Neuronal stem cell (in vitro differentiated cells): ENCODE measurements at places on chromosomes 7 and 10.

DNA sequence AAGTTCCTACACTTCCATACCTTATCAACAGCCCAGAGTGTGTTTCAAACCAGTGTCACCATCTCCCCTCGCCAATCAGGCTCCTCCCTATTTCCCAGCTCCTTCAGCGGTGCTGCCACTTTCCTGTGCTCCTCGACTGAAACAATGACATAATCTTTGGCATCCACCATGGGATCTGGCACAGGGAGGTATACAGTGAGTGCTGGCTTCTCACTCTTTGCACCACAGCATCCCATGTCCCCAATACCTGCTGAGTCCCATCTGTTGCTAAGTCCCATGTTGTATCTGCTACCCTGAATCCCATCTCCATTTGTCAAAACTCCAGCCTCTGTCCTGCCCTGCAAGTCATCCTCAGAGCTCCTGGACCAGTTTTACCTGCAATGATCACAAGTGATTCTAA lies 15.4 kb downstream of the PAXIP1 start:
- no peak overlapping the region for H3K4me3 ChIP-seq
- no peaks in the 10 kb centered on the region for H3K4me1 ChIP-seq
- no peak for DNase-seq

DNA sequence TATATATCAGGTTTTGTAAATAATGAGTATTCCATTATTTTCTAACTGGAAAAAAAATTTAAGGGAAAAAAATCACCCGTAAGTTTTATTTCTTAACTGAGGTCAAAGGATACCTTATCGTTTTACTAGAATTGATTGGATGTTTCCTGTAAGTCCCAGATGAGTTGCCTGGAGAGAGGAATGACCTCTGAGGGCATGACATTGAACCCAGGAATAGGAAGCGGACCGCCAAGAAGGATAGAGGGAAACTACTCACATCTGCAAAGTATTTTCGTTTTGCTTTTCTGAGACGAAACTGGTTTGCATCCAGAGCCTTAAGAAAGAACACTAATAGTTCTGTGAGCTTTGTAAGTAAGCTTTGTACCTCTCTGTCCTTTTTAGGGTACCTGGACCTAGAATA lies 17.4 kb downstream of the RABGEF1 start:
- no peaks in the 10 kb centered on the region for H3K36me3 ChIP-seq
- H3K27me3 ChIP-seq, result no peaks in the 10 kb centered on the region
- no peak overlapping the region for H3K27ac ChIP-seq
- H3K4me3 ChIP-seq, result no peak overlapping the region
- no peak for DNase-seq

- H3K36me3 ChIP-seq, result peaks cover 26% of the 10 kb centered on the region
- no peak overlapping the region for H3K4me3 ChIP-seq
- peaks cover 18% of the 10 kb centered on the region for H3K4me1 ChIP-seq
- H3K27ac ChIP-seq, result no peak overlapping the region
- DNase-seq, result no peak
- no peaks in the 10 kb centered on the region for H3K27me3 ChIP-seq
Observed at GRCh38 chr7:44769776-44770294, 21.2 kb downstream of the ZMIZ2 start.

- no peak overlapping the region for H3K4me3 ChIP-seq
- DNase-seq, result no peak
- no peak overlapping the region for H3K27ac ChIP-seq
- H3K27me3 ChIP-seq, result no peaks in the 10 kb centered on the region
- H3K4me1 ChIP-seq, result no peaks in the 10 kb centered on the region
Observed at GRCh38 chr7:44398511-44398911, 73.1 kb upstream of the CAMK2B start.

DNA sequence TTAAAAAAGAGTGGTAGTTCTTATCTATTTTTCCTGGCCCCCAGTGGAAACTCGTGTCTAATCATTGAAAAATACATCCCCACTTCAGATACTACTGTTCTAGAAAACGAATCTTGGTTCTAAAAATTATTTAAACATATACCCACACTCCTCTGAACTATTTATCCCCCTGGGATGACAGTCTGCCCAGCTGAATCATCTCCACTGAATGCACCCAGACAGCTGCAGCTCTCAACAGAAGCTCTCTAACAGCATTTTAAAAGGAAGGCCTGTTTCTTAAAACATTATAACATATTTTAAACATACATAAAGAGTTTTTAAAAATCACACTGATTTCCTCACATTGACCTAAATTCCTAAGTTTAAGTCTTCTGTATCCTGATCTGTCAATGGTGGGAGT lies 544.6 kb upstream of the PHF14 start:
- H3K4me3 ChIP-seq, result no peak overlapping the region
- no peak for DNase-seq
- no peak overlapping the region for H3K27ac ChIP-seq

DNA sequence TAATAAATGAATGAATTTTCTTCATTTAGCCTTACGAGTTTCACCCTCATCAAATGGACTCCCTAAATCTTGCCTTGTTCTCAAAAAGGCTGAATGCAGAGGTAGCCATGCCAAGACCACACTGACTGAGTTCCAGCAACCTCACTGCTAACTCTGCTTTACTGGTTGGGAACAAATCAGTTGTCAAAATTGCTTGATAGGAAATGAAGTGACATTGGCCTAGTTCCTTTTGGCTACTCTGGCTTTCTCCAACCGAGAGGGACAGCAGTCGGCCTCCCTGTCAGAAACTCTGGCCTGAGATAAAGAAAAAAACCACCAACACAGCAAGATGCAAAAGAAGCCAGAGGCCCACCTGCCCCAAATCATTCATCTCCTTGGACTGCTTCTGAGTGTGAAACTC lies 87.0 kb downstream of the PPP1R3C start:
- H3K4me3 ChIP-seq, result no peak overlapping the region
- no peaks in the 10 kb centered on the region for H3K4me1 ChIP-seq
- H3K36me3 ChIP-seq, result no peaks in the 10 kb centered on the region

- no peak overlapping the region for H3K4me3 ChIP-seq
- peaks cover 7% of the 10 kb centered on the region for H3K4me1 ChIP-seq
- DNase-seq, result no peak
- H3K36me3 ChIP-seq, result peaks cover 73% of the 10 kb centered on the region
Observed at GRCh38 chr7:20348125-20348807, 17.6 kb downstream of the ITGB8 start.

DNA sequence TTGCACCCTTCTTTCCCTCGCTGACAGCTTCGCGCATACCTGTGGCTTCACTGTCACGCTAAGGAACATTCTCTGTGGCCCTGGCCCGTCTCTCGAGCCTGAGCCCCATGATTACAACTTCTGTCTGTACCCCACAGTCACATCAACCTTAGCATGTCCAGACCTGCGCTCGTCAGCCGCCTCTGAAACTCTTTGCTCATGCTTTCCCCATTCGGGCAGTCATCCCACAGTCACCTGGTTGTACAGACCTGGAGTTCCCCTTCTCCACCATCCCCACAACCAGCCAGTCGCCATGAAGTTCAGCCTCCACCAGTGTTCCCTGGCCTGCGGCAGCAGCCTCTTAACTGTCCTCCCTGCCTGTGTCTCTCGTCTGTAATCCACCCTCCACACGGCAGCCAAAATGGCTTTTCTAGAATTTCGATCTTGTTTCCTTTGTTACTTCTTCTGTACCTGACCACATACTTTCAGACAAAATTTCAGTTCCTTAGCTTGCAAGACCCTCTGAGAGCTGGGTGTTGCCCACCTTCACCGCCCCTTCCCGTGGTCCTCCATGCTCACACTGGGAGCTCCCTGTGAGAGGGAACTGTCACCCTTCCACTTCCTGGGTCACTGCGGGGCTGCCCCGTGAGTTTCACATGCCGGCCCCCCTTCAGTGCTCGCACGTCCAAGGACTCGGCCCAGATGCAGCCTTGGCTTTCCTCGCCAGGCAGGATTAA lies 229.2 kb downstream of the CELF2 start:
- no peaks in the 10 kb centered on the region for H3K27me3 ChIP-seq
- peaks cover 9% of the 10 kb centered on the region for H3K4me1 ChIP-seq
- no peak overlapping the region for H3K27ac ChIP-seq
- no peak for DNase-seq
- H3K36me3 ChIP-seq, result no peaks in the 10 kb centered on the region
- no peak overlapping the region for H3K4me3 ChIP-seq

DNA sequence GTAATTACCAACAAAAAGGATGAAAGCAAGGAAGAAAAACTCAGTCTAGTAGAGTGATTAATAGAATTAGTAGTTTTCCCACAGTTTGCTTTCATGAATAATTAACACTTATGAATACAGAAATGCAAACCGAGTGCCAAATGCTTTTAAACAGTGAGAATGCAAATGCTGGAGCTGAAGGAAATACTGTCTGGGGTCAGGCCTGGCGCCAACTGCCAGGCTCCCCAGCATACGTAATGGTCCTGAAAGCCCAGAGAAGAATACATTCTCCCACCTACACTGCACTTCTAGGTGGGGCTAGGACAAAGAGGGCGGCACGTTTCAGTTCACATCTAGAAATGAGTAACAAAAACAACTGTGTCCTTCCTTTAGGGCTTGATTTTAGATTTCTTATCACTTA lies 30.0 kb downstream of the GLUD1 start:
- H3K27me3 ChIP-seq, result no peaks in the 10 kb centered on the region
- H3K27ac ChIP-seq, result no peak overlapping the region
- no peak for DNase-seq
- H3K4me3 ChIP-seq, result no peak overlapping the region

GRCh38 chr10:14858338-14858960 lies 20.2 kb upstream of the SUV39H2 start:
- peaks cover 77% of the 10 kb centered on the region for H3K36me3 ChIP-seq
- no peak overlapping the region for H3K27ac ChIP-seq
- no peak overlapping the region for H3K4me3 ChIP-seq
- no peaks in the 10 kb centered on the region for H3K27me3 ChIP-seq
- no peaks in the 10 kb centered on the region for H3K4me1 ChIP-seq

GRCh38 chr7:131950758-131951157 lies 394.3 kb upstream of the PODXL start:
- peaks cover 2% of the 10 kb centered on the region for H3K27me3 ChIP-seq
- H3K27ac ChIP-seq, result no peak overlapping the region
- H3K4me1 ChIP-seq, result no peaks in the 10 kb centered on the region
- H3K4me3 ChIP-seq, result no peak overlapping the region
- DNase-seq, result no peak

DNA sequence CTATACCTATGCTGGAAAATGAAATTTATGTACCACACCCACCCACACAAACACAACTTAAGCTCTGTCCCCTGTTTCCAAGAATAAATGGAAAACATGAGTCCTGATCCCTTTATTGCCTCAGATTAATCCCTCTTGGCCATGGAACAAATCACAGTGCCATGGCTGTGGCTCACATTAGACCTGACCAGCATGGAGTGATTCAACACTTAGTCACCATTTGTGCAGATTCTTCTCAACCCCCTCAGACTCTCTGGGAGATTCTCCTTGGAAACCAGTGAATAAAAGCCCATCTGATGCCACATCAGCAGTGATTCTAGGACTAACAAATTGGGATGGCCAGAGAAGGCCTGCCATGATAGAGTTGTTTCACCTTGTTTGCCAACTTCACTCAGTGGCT lies 204.4 kb upstream of the TMEM72 start:
- H3K4me1 ChIP-seq, result no peaks in the 10 kb centered on the region
- no peak overlapping the region for H3K27ac ChIP-seq
- no peak for DNase-seq
- no peak overlapping the region for H3K4me3 ChIP-seq
- H3K27me3 ChIP-seq, result no peaks in the 10 kb centered on the region

DNA sequence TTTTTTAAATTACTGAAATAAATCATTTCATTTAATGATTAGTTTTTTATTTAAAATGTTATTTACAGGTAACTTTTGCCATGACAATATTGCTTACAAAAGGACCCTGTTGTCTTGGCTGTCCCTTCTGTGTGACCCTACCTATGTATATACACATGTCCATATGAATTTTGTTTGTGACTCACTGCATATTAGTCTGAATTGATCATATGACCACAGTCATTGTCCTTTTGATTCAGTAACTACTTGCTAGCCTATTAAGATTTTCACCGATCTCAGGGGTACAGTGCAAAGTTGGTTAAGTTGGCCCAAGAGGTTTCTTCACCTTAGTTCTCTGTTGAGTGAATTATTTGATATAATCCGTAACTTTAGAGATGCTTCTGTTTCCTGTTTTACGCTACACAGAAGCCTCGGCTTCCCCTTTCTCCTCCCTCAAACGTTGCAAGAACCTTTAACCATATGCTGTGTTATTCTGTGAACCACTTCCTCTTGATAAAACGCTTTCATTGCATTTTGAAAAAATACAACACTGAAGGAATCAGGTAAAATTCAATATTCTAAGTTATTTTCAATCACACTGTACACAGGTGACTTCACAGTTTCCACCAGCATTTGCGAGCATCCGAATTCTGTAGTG lies 43.9 kb downstream of the APBB1IP start:
- no peak for DNase-seq
- H3K27ac ChIP-seq, result no peak overlapping the region
- no peaks in the 10 kb centered on the region for H3K4me1 ChIP-seq
- no peaks in the 10 kb centered on the region for H3K27me3 ChIP-seq
- H3K4me3 ChIP-seq, result no peak overlapping the region

- no peaks in the 10 kb centered on the region for H3K27me3 ChIP-seq
- no peak for DNase-seq
- H3K4me3 ChIP-seq, result no peak overlapping the region
- H3K36me3 ChIP-seq, result no peaks in the 10 kb centered on the region
- H3K27ac ChIP-seq, result no peak overlapping the region
Observed at GRCh38 chr7:47256016-47256415, 325.9 kb downstream of the TNS3 start.

- H3K36me3 ChIP-seq, result no peaks in the 10 kb centered on the region
- H3K27ac ChIP-seq, result no peak overlapping the region
- H3K4me3 ChIP-seq, result no peak overlapping the region
- no peak for DNase-seq
- peaks cover 13% of the 10 kb centered on the region for H3K4me1 ChIP-seq
Observed at GRCh38 chr10:118799777-118800176, 45.0 kb upstream of the CACUL1 start.
